ENCODE measurements at places on chromosomes 12 and 14. TPM values are rescaled to one million over a fixed set of nuclear protein-coding genes. Genes with fewer than 3 reads are reported as not detected.
A peak's percentile ranks its signal among the peaks of the same experiment; 100 is the strongest.

The MFAP5 gene
- not detected for total RNA-seq

The KCNH5 gene
- 3.1 TPM for total RNA-seq

GRCh38 chr12:104738331-104738730, 219.8 kb downstream of the SLC41A2 start:
- no peaks in the 10 kb centered on the region for H3K27me3 ChIP-seq
- peaks cover 2% of the 10 kb centered on the region for H3K4me1 ChIP-seq
- H3K36me3 ChIP-seq: no peaks in the 10 kb centered on the region
- H3K27ac ChIP-seq: peak overlapping the region; percentile 18

DNA sequence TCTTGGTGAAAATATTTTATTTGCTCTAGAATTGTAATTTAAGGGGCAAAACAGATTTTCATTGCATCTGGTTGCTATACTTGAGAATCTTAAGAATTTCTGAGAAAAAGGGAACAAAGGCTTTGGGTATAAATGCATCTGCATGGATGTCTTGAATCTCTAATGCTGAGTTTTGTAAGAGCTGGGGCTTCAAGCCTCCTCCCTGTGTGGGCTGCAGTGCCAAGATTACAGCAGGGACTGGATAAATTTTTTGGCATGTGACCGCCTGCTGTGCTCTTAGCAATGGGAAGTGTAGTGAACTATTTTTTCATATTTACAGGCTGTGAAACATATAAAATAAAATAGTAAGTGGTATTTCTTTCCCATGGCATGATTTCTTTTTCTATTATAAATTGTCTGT, 70.0 kb downstream of the SLC38A6 start:
- H3K4me1 ChIP-seq: no peaks in the 10 kb centered on the region
- DNase-seq: no peak
- H3K4me3 ChIP-seq: no peak overlapping the region
- peaks cover 17% of the 10 kb centered on the region for H3K36me3 ChIP-seq

DNA sequence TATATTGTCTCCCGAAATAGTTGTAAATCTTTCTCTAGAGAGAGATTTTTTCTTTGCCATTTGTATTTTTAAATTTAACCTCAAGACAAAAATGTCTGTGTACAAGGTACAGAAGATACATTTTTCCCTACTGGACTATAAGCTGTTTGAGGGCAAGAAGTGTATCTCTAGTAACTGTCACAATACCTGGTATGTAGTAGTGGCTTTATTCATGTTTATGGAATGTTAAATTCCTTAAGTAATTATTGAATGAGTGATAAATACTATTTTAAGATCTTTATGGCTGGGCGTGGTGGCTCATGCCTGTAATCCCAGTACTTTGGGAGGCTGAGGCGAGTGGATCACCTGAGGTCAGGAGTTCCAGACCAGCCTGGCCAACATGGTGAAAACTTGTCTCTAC, 24.4 kb upstream of the CDK17 start:
- H3K4me1 ChIP-seq: peaks cover 9% of the 10 kb centered on the region
- H3K27me3 ChIP-seq: no peaks in the 10 kb centered on the region
- no peak overlapping the region for H3K27ac ChIP-seq
- H3K36me3 ChIP-seq: no peaks in the 10 kb centered on the region
- no peak for DNase-seq
